T1000 (cell line): ENCODE measurements at places on chromosomes 12 and 14.

DNA sequence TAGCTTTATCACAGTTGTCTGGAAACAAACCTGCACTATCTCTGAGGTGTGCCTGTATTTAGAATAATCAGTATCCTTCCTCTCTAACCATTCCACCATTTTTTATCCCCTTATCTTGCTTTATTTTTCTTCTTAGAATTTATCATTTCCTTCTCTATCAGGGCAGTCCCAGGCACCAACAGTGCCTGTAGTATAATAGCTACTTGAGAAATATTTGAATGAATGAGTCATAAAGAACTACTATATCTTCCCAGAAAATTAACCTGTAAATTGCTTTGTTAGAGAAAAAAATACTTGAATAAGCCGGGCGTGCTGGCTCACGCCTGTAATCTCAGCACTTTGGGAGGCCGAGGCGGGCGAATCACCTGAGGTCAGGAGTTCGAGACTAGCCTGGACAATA is 21.2 kb upstream of the FOXJ2 start:
- DNase-seq: no peak

- DNase-seq: no peak
Measured at GRCh38 chr14:87712396-87713090, 280.4 kb downstream of the GALC start.

DNA sequence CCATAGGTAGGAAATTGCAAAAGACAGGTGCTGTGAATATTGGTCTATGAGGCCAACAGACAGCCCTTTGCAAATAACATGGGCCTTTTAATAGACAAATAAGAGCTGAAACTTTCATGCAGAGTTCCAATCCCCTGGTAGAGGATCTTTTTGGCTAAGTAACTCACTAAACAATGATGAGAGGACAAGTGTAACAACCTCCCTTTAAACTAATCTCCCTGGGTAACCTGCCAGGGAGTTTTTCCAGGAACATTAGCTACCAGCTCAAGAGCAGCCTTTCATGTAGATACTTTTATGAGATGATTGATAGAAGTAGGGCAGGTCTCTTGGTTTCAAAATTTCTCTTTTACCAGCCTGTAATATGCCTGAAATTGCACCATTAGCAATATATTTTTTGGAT is 13.8 kb upstream of the CACNA1C start:
- no peak for DNase-seq

GRCh38 chr14:21874167-21874566 is 200.5 kb upstream of the OR4E1 start:
- DNase-seq: no peak

GRCh38 chr14:58832095-58832521 is 194.3 kb downstream of the DACT1 start:
- no peak for DNase-seq

- DNase-seq: no peak
Measured at GRCh38 chr14:37901978-37902377, 305.7 kb upstream of the SSTR1 start.

- no peak for DNase-seq
Measured at GRCh38 chr12:334125-334524, 55.0 kb downstream of the KDM5A start.

DNA sequence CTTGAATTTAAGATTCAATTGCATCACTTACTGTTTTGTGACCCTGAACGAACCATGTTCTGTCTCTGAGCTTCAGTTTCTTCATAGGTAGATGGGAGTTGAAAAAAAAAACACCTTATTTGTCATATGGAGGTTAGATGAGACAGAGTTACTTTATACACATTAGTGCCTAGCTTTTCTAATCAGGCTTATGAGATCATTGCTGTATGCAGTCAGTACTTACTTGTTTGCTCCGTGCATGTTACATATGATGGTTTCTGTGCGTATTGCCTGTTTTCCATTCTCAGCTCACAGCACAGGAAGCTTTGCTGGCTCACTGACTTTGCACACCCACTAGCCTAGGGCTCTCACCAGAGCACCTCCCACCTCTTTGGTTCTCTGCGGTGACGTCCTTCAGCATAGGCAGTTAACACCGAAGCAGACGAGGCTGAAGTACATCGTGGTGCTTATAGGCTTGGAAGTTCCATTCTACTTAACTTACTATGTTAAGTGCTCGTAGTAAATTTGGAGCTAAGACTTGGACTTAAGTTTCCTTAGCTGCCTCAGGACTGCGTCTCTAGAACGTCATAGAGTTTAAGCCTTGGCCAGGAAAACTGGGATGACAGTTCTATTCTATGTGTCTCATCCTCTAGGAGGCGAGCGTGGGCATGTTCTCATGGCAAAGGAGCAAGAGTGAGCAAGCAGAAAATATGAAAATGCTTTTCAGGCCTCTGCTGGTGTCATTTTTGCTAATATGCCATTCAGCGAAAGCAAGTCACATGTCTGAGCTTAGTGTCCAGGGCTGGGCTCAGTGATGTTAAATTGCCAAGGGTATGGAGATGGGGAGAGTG is 57.3 kb downstream of the NRXN3 start:
- DNase-seq: no peak

GRCh38 chr14:103538291-103539055 is 9.5 kb downstream of the TRMT61A start:
- DNase-seq: no peak

DNA sequence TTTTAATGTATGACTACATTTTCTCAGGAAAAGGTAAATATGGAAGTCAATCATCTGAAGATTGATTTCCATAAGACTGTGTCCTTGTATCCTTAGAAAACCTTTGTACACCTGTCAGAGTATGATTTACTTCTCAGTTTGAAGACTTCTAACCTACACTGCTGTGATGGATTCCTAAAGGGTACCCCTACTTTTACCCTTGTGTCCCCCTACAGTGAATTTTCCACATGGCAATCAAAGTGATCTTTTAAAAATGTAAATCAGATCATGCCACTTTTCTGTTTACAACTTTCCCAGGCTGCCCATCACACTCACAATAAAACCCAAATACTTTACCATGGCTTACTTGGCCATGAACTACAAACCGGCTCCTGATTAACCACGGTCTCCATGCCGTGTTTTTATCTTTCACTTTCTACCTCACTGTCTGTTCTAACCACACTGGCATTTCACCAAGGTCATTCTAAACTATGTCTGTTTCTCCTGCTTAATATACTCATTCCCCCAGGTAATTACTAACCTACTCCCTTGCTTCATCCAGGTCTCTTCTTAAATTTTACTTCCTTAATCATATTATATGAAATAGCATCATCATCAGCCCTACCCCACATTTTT is 8.1 kb downstream of the DNAI7 start:
- no peak for DNase-seq

GRCh38 chr12:96140174-96140573 is 54.0 kb upstream of the ELK3 start:
- DNase-seq: peak; percentile 10
